ENCODE measurements at places on chromosomes 4 and X.

DNA sequence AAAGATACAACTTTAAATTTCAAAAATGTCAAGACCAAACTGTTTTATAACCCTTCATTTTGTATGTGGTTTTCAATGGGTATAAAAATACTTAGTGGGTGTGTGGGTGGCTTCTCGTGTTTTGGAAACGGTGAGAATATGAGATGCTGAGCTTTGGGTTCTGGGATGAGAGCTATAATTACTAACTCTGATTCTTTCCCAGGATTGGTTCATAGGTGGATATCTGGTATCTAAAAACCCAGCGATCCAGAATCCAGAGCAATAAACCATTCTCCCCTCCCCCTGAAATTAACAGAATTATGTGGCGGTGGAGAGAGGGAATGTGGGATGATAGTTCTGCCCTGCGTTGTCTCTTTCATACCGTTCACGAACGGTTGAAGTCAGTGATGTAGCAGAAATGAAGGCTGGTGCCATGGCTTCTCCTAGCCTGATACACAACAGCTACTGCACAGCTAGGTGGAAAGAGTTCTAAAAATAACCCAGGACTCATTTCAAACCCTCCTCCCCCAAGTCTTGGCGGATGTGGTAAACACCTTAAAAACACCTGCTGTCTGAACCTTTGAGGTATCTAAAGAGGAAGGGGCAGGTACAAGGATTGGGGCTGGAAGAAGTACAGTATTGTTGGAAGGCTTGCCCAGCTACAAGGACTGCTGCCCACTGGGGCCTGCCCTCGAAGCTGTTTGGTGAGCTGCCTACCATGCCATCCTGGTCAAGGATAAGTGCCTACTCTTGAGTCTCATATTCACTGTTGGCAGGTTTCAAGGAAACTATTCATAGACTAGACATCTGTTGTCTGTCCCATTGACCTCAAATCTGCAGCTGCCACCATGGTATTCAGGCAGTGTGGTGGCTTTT is 44.5 kb downstream of the SEPTIN11 start:
- DNase-seq, result no peak

GRCh38 chr4:110075083-110075738 is 123.2 kb downstream of the ELOVL6 start:
- no peak for DNase-seq

DNA sequence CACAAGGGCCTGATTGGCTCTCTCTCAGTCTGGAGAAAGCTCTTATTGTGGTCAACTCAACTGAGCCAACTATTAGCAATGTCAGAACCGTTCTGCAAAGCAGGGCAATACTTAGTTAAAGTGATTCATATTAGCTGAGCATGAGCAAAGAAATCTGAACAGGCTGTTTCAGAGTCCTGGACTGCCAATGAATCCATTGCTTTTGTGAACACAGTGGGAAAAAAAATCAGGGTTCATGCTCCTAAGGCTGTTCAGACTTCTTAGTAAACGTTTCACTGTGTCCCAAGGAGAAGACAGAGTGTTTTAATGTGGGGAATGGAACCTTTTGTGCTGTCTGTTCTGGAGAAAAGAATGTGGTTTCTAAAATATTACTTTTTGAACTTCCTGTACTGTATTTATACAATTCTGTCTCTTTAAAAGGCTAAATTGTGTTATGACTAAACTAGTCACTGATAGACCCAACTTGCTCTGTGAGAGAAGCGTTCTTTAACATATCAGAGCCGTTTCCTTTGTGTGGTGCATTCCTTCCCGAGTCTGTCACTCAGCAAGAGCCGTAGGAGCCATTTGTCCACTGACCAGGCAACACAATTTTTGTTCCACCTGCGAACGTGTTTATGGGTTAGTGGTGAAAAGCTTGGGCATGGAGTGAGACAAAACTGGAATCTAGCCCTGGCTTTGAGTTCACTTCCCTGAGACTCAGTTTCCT is 366.1 kb downstream of the FBXO8 start:
- no peak for DNase-seq

DNA sequence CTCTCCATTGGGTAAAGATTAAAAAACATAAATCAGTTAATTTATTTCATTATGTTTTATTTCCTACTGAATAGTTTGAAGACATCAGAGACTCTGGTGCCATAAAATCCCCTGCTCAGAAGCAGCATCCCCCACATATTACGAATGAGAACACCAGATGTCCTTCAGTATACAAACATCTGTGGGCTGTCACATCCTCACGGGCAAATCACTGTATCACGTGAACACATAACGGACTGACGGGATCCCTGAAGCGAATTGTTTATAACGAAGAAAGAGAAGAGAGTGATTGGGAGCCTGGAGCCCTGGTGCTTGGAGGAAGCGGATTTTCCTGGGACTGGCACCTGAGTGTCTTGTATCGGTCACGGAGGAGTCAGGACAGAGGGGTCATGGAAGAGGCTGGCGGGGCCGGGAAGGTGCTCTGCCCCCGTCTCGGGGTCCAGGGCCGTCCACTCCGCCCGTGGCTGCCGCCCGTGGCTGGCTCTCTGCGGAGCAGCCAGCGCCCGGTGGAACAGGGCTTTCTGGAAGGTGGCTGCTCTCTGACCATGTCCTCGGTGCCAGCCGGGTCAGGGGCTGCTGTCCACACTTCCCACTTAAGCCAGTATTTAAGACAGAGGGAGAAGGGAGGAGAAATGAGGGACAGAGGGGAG is 452.7 kb upstream of the FAT1 start:
- DNase-seq, result no peak

DNA sequence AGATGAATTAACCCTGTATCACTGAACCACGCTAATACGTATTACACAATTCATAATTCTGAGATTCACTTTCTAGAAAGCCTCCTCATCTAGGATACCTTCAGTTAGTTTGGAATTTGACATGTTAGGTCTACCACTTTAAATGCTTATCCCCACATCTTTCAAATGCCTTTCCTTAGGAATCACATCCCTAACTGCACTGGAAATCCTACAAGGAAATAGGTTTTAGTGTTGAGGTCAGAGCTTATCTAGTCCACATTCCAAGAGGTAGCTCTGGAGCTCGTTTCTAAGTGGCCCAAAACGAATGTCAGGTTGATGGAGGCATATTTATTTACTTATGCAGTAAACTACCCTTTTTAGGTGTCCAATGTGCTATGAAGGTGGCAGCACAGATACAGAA is 18.0 kb downstream of the PDHA1 start:
- DNase-seq, result no peak

- no peak for DNase-seq
These were observed 18.4 kb downstream of the MAML3 start for GRCh38 chr4:140135529-140136088.

GRCh38 chr4:93710101-93710846 is 118.3 kb upstream of the ATOH1 start:
- DNase-seq, result no peak

- DNase-seq, result no peak
These were observed 178.4 kb upstream of the BMP3 start for GRCh38 chr4:80852061-80852460.

- no peak for DNase-seq
These were observed 8.9 kb downstream of the POLA1 start for GRCh38 chrX:24702362-24703184.

GRCh38 chr4:20773144-20773997 is 73.1 kb downstream of the PACRGL start:
- DNase-seq, result peak; percentile 43

- peak; percentile 61 for DNase-seq
These were observed 23.7 kb upstream of the PNMA3 start for GRCh38 chrX:153032397-153033118.

DNA sequence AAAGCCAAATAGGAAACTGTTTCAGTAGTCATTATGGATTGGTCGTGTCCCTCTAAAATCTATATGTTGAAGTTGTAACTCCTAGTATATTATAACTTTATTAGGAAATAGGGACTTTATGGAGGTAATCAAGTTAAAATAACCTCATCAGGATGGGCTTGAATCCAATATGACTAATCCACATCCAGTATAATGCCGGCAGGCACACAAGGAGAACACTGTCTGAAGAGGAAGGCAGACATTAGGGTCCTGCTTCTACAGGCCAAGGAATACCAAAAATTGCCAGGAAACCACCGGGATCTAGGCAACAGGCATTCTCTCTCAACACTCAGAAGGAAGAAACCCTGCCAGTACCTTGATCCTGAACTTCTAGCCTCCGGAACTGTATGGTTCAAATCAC is 130.3 kb downstream of the ATP10D start:
- no peak for DNase-seq
